ENCODE measurements at places on chromosomes 12 and 14.

GRCh38 chr12:6336889-6337853 lies 4.7 kb downstream of the TNFRSF1A start:
- DNase-seq = no peak

DNA sequence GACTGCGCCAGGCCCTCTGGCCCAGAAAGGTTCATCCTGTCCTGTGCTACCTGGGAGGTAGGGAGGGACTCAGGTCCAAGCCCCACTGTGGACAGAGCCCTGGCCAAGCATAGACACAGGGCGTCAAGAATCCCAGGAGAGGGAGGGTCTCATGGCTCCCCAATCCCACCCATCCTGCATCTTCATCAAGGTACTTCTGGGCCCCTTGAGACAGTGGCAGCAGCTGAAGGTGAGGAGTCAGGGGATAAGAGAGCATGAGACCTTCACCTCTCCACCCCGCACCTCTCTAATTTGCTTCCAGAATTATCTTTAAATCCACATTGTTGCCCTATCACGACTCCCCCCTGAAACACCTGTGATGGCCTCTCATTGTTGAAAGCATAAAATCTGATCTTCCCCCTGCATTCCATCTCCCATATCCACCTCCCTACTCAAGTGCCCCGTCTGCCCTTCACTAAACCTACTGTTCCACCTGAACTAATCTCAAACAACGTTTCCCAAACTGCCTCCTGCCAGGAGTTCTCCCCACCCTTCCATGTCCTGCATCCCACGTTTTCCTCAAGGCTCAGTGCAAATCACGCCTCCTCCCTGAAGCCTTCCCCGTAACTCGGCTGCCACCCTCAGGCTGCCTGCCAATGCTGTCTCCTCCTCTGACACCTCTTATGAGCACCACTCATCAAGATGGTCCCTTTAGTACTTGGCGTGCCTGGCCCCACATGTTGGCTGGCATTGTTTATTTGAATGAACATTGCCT lies 27.1 kb downstream of the KRT18 start:
- DNase-seq = no peak

- DNase-seq = no peak
These were observed 1.3 kb upstream of the ESYT1 start for GRCh38 chr12:56126732-56127239.

DNA sequence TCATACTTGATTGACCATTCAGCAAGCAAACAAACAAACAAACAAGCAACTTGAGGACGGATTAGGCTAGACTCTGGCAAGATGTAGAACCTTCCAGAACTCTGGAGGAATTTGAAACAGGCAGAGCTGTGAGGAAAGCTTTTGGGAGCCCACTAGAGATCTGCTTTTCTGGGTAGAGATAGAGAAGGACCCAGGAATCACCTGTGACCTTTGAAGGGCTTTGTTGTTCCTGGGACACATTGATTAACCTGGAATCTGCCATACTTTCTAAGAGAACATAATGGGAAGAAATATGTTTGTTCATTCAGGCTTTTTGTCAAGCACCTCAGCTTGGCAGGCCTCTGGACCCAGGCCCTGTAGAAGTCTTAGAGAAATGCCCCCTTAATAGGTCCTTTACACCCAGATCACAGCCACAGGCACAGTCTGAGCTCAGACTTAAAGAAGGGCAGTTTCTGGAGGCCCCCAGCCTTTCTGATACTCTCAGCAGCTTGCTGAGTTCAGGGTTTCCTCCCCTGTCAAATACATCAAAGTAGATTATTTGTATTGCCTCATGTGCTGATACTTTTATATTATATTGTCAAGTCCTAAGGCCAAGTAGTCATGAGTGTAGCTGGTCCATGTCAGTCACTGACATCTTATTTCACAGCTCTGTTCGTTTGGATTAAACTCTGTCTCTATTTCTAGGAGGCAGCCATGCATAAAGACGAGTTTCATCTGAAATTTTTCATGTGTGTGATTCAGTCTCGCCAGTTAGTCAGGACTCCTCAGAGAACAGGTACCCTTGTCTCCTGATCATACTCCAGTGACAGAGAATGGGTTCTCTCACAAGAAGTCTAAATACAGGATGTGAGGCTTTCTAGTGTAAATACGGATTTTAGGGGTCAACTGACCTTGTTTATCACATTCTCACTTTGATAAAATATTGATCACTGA lies 1.1 kb upstream of the SENP1 start:
- no peak for DNase-seq

GRCh38 chr12:31895449-31896150 lies 63.6 kb upstream of the RESF1 start:
- no peak for DNase-seq

GRCh38 chr12:113748707-113749432 lies 217.3 kb downstream of the RBM19 start:
- no peak for DNase-seq

DNA sequence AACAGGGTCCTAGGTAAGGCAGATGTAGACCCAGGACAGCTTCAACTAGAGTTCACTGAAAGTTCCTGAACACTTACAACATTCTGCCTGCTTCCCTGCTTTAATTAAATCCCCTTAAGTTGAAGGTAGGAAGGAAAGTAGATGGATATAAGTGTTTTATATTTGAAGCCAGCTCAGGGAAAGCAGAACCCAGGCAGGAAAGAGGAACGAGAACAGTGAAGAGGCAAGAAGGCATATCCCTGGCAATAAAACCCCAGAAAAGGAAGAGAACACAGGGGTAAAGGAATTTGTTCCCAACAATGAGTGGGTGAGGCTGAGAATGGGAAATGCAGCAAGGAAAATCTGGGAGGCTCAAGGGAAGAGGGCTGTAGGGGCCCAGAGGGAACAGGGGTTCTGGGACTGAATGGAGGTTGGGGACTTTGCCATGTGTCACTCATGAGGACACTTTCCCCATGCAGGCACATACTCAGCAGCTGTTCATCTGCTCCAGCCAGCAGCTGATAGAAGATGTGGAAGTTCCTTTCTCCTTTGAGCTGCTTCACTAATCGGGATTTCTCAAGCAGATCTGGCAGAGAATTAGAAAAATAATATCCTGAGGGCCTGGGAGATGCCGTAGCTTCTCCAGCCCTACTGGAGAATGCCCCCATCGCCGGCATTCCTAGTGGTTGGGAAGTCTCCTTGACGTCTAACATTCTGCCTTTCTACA lies 3.7 kb downstream of the MYO1A start:
- DNase-seq = no peak

DNA sequence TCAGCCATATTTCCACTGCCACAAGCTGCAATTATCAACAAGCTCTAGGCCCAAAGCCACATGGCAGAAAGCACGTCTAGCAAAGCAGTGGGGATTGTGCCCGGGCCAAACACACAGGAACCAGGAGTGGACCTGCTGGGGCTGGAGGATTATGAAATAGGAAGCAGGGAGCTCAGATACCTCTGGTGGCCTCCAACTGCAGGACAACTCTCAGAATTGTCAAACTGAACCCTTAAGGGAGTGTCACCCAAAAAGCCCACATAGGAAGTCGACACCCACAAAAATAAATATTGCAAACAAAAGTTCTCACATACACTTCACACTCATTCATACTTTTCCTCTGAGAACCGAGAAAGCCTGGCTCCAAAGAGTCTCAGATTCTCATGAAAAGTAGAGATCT lies 26.1 kb downstream of the KCTD10 start:
- no peak for DNase-seq

- DNase-seq = no peak
These were observed 26.6 kb downstream of the PLEKHA5 start for GRCh38 chr12:19155981-19156734.

GRCh38 chr14:104116288-104116755 lies 22.1 kb upstream of the KIF26A start:
- DNase-seq = no peak

GRCh38 chr12:69688021-69688420 lies 11.1 kb downstream of the BEST3 start:
- no peak for DNase-seq

GRCh38 chr12:2354151-2354991 lies 301.6 kb downstream of the CACNA1C start:
- DNase-seq = no peak

DNA sequence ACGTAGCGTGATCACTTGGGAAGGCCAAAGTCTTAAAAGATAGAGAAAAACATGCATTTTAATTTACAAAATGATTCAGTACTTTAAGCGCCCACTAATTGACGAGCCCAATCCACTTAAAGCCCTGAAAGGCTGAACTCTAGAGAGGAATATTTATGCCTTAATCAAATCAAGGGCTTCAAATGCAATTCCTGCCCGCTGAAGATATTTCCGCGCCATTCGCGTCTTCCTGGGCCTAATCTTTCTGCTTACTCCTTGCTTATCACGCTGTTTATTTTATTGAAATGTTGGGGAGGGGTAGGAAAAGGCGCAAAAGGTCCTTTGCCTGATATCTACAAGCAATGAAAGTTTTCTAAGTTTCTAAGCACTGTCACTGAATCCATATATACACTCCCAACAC lies 4.0 kb downstream of the TBX3 start:
- no peak for DNase-seq

- no peak for DNase-seq
These were observed 61.3 kb upstream of the MDM1 start for GRCh38 chr12:68393417-68393816.

Data from H54 (cell line).